ENCODE measurements at places on chromosomes 5 and 9. TPM values are rescaled to one million over a fixed set of nuclear protein-coding genes. Genes with fewer than 3 reads are reported as not detected.

DNA sequence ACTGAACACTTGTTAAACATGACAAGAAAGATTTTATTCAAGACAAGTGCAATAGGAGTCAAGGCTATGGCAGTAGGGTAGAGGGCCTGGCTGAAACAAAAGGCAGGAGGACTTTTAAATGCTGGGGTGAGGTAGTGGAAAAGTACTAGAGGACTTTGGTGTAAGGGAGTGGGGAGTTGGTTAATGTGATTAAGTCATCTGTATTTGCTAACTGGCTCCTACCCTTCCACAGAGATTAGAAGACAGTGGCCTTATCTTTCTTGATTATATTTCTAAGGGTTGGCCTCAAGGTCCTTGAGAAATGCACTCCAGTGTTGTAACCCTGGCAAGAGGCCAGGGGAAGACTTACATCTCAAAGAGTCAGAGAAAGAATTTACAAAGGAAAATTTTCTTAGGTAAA lies 160.2 kb upstream of the FTMT start:
- H3K4me1 ChIP-seq, result no peaks in the 10 kb centered on the region
- H3K27me3 ChIP-seq, result no peaks in the 10 kb centered on the region
- H3K36me3 ChIP-seq, result no peaks in the 10 kb centered on the region
- H3K27ac ChIP-seq, result no peak overlapping the region
- DNase-seq, result no peak
- no peak overlapping the region for H3K4me3 ChIP-seq

DNA sequence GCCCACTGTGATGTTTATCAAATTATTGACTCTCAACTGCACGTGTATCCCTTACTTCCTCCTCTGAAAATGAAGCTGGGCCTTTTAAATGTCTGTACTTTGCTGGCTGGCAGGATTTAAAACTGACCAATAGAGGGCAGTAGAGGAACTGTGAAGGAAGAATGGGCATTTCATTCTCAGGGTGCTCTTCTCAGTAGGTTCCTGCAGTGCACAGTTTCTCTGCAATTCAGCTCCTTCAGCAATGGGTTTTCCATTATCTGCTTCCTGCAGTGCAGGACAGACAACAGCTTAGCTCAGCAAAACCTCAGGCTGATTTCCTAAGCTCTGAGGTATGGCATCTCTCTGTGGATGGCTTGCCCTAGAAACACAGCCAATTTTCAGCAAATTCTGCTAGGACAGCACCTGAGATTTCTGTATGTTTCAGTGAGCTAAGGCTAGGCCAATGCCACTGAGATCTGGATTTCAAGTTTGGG lies 298.4 kb upstream of the PRDM9 start:
- no peaks in the 10 kb centered on the region for H3K27me3 ChIP-seq
- no peaks in the 10 kb centered on the region for H3K4me1 ChIP-seq
- no peak overlapping the region for H3K27ac ChIP-seq
- H3K4me3 ChIP-seq, result no peak overlapping the region
- no peaks in the 10 kb centered on the region for H3K36me3 ChIP-seq
- DNase-seq, result peak; percentile 59

DNA sequence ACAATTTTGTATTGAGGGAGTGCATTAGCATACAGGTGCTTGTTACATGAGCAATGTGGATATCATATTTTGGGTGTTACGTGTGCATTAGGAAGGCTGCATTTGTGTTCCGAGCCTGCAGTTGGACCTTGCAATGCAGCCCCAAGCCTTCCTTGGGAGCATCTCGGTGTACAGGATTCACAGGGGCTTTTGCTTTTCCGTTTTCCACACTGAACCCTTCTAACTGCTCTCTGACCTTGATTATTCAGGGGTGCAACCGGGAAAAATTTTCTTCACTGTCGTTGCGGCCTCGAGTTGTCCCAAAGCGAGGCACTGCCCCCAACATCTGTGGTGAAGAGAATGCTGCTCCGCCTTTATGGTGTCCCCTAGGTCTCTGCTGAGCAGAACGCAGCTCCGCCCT lies 80.1 kb upstream of the PLEKHG4B start:
- no peak overlapping the region for H3K4me3 ChIP-seq
- H3K27ac ChIP-seq, result no peak overlapping the region
- H3K36me3 ChIP-seq, result no peaks in the 10 kb centered on the region
- DNase-seq, result peak; percentile 41
- H3K27me3 ChIP-seq, result no peaks in the 10 kb centered on the region

Gene DPYSL3
- total RNA-seq, result 510 TPM

- no peak for DNase-seq
- no peaks in the 10 kb centered on the region for H3K4me1 ChIP-seq
- peaks cover under 1% of the 10 kb centered on the region for H3K36me3 ChIP-seq
- H3K27ac ChIP-seq, result no peak overlapping the region
- peaks cover 5% of the 10 kb centered on the region for H3K27me3 ChIP-seq
Measured at GRCh38 chr9:93130861-93131481, 3.1 kb downstream of the NINJ1 start.

GRCh38 chr5:163947848-163948666 lies 442.6 kb downstream of the MAT2B start:
- no peak overlapping the region for H3K4me3 ChIP-seq
- H3K4me1 ChIP-seq, result no peaks in the 10 kb centered on the region
- no peak overlapping the region for H3K27ac ChIP-seq
- H3K36me3 ChIP-seq, result no peaks in the 10 kb centered on the region
- no peaks in the 10 kb centered on the region for H3K27me3 ChIP-seq

DNA sequence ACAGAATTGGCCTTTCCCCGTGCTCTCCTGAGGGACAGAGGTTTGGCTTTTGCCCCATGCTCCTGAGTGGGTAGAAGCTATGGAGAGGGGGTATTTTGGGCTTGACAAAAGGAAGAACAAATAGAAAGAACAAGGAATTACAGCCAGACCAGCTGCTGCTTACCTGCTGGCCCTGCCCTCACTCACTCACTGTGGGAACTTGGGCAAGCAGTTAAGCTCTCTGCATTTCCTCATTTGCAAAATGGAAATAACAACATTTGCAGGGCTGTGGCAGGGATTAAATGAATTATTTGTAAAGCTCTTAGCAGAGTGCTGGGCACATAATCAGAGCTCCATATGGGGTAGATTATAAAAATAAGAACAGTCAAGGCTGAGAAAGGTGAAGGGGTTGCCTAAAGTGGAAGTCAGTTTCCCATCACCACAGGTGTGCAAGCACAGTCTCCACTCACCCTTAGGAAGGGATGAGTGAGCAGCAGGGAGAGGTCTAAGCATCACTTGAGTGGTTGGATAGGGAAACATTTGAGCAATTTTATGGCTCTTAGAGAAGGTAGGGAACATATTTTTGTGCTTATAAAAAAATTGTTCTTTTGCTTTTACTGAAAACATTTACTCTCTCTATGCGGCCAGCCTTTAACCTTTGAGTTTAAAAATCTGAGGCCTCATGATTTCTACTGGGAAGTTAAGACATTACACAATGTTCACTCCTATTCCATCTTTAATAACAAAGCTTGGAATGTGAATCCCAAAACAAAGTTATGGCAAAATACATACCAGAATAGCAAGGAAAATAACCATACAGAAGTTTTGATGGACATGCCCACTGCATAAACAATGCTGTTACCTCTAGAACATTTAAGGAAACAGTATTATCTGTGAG lies 42.8 kb upstream of the LHFPL2 start:
- peaks cover 6% of the 10 kb centered on the region for H3K4me1 ChIP-seq
- H3K27me3 ChIP-seq, result no peaks in the 10 kb centered on the region
- no peak overlapping the region for H3K27ac ChIP-seq
- peaks cover 8% of the 10 kb centered on the region for H3K36me3 ChIP-seq
- H3K4me3 ChIP-seq, result peak overlapping the region; percentile 64

Gene BTNL3
- total RNA-seq, result not detected

DNA sequence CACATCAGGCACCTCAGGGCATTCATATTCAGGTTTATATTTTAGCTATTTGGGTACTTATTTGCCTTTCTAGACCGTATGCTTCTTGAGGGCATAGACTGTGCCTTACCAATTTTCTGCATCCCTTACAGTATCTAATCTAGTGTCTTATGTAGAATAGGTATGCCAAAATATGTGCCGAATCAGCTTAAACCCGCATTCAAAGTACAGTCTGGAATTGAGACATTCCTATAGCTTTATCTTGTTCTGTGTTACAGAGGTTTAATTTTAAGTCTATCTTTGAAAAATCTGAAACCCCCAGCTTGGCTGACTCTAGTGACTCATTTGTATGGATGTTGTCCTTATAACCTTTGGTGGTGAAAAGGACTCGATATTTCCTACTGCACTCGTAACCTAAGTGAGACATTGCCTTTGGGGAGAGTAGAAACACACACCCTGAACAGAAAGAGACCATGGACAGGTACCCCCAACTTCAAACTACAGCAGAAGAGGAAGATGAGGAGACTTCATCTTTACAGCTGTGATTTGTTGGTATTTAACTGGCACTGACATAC lies 27.0 kb upstream of the TMOD1 start:
- DNase-seq, result no peak
- no peak overlapping the region for H3K4me3 ChIP-seq
- H3K4me1 ChIP-seq, result no peaks in the 10 kb centered on the region

DNA sequence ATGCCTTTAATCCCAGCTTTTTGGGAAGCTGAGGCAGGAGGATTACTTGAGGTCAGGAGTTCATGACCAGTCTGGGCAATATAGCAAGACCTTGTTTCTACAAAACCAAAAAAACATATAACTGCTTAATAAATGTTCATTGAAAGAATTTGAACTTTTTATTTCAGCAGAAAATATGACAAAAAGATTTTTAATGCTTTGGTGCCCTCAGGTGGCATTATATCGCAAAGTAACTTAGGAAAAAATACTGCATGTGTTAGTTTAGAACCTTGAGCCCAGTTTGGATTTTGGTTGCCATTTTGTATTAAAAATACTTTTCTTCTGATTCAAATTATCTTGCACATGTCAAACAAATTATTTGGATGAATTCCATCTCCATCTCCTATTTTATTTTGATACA lies 103.2 kb downstream of the GPBP1 start:
- H3K27me3 ChIP-seq, result no peaks in the 10 kb centered on the region
- H3K36me3 ChIP-seq, result no peaks in the 10 kb centered on the region
- H3K4me1 ChIP-seq, result no peaks in the 10 kb centered on the region

Gene GARNL3
- 8.8 TPM for total RNA-seq

GRCh38 chr9:123361086-123361730 lies 5.2 kb downstream of the CRB2 start:
- peak overlapping the region; percentile 53 for H3K4me3 ChIP-seq
- H3K27me3 ChIP-seq, result no peaks in the 10 kb centered on the region
- H3K27ac ChIP-seq, result no peak overlapping the region

GRCh38 chr5:74054641-74055421 lies 428.8 kb downstream of the ARHGEF28 start:
- H3K27me3 ChIP-seq, result no peaks in the 10 kb centered on the region
- H3K4me1 ChIP-seq, result no peaks in the 10 kb centered on the region
- no peak overlapping the region for H3K27ac ChIP-seq

Gene FBN2
- 8.1 TPM for total RNA-seq

DNA sequence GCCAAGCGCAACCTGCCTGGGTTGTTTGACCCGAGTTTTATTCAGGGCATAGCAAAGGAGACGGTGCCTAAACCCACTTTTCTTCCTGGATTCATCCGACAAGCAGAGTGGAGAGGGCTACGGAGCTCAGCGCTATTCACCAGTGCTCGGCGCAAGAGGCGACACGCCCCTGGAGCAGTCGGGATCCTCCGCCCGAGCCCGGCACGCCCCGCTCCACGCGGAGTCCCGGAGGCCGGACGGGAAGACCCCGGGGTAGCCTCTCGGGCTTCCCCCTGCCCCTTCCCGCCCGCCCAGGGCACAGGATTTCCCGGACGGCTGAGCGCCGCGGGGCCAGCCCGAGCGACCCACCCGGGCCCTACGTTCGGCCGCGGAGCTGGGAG lies 427 bp downstream of the SERINC5 start:
- no peaks in the 10 kb centered on the region for H3K36me3 ChIP-seq
- H3K27ac ChIP-seq, result no peak overlapping the region
- no peak for DNase-seq
- H3K4me1 ChIP-seq, result peaks cover 11% of the 10 kb centered on the region
- H3K4me3 ChIP-seq, result peak overlapping the region; percentile 85

Gene GLRA1
- not detected for total RNA-seq

GRCh38 chr5:132436936-132437335 lies 53.6 kb downstream of the IRF1 start:
- H3K36me3 ChIP-seq, result no peaks in the 10 kb centered on the region
- H3K4me3 ChIP-seq, result no peak overlapping the region
- H3K27ac ChIP-seq, result no peak overlapping the region
- no peak for DNase-seq
- H3K27me3 ChIP-seq, result no peaks in the 10 kb centered on the region

Gene PPP1R26
- 38.0 TPM for total RNA-seq

GRCh38 chr5:111367115-111367514 lies 142.9 kb downstream of the CAMK4 start:
- no peak overlapping the region for H3K4me3 ChIP-seq
- no peaks in the 10 kb centered on the region for H3K36me3 ChIP-seq
- H3K27me3 ChIP-seq, result no peaks in the 10 kb centered on the region
- H3K4me1 ChIP-seq, result no peaks in the 10 kb centered on the region
- no peak overlapping the region for H3K27ac ChIP-seq
- no peak for DNase-seq

- no peak overlapping the region for H3K27ac ChIP-seq
- H3K27me3 ChIP-seq, result no peaks in the 10 kb centered on the region
- H3K36me3 ChIP-seq, result no peaks in the 10 kb centered on the region
- no peak for DNase-seq
Measured at GRCh38 chr5:161566081-161566480, 19.6 kb upstream of the GABRB2 start.

Gene ENG
- total RNA-seq, result 1.8 TPM

DNA sequence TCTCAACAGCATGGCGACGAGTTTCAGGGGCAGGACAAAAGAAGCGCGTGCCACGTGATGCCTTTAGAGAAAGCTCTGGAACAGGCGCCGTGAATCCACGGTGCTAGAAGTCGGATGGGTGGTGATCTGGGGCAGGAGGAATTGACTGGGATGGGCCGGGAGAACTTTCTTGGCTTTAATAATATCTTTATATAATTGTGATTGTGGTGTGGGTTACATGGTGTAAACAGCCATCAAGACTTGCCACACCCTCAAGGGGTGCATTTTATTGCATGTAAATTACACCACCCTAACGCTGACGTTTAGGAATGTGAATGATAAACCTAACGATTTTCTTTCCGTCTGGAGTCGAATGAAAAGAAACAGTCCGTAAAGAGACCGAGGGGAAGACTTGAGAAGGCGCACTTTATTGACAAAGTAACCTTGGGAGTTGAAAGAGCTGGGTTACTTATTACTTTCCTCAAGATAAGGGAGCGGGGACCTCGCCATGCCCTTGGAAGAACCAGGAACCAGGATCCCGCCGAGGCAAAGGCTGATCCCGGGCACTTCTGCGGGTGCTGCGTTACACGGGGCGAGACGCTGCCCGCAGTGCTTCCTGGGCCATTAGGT lies 8.5 kb downstream of the NRARP start:
- H3K36me3 ChIP-seq, result peaks cover 3% of the 10 kb centered on the region
- H3K4me1 ChIP-seq, result peaks cover 3% of the 10 kb centered on the region
- peaks cover 5% of the 10 kb centered on the region for H3K27me3 ChIP-seq
- no peak for DNase-seq
- H3K27ac ChIP-seq, result no peak overlapping the region
- no peak overlapping the region for H3K4me3 ChIP-seq

Gene EQTN
- total RNA-seq, result not detected

GRCh38 chr9:78130004-78130403 lies 98.4 kb upstream of the GNAQ start:
- peak; percentile 86 for DNase-seq
- 0 out of 2 replicates have a peak, but pooled peaks cover 2% of the 10 kb centered on the region for H3K4me1 ChIP-seq
- no peaks in the 10 kb centered on the region for H3K36me3 ChIP-seq
- H3K27ac ChIP-seq, result no peak overlapping the region

Data from H9 (cell line).